ENCODE measurements at places on chromosomes 5 and 9. TPM values are rescaled to one million over a fixed set of nuclear protein-coding genes. Genes with fewer than 3 reads are reported as not detected.

RASA1 gene
- 18.4 TPM for total RNA-seq

EQTN gene
- total RNA-seq = not detected

FAM169A gene
- 1.5 TPM for total RNA-seq

FCHSD1 gene
- 5.8 TPM for total RNA-seq

GABRP gene
- total RNA-seq = 6.4 TPM

NADK2 gene
- 13.6 TPM for total RNA-seq

ANKRD33B gene
- 0.68 TPM for total RNA-seq

PCDHGB6 gene
- total RNA-seq = 3.0 TPM

OR13D1 gene
- not detected for total RNA-seq

ADGRD2 gene
- 0.08 TPM for total RNA-seq

BNC2 gene
- total RNA-seq = 3.7 TPM

ANKRD31 gene
- total RNA-seq = 0.32 TPM

C9 gene
- total RNA-seq = not detected

SKP2 gene
- 27.4 TPM for total RNA-seq

PCDHGA10 gene
- 5.3 TPM for total RNA-seq

TBC1D13 gene
- 15.5 TPM for total RNA-seq

IDNK gene
- 4.8 TPM for total RNA-seq

ANKDD1B gene
- total RNA-seq = 0.28 TPM

PDE8B gene
- 0.12 TPM for total RNA-seq

ZNF354C gene
- total RNA-seq = 1.2 TPM

CARTPT gene
- not detected for total RNA-seq

C9orf153 gene
- 0.12 TPM for total RNA-seq

SLC34A1 gene
- 0.60 TPM for total RNA-seq

FOXD4L3 gene
- not detected for total RNA-seq

BAAT gene
- total RNA-seq = 0.08 TPM

FAT2 gene
- total RNA-seq = 82.5 TPM

TAF11L10 gene
- total RNA-seq = not detected

CTXN3 gene
- 0.24 TPM for total RNA-seq

CCDC192 gene
- total RNA-seq = not detected

ADAMTS6 gene
- 1.2 TPM for total RNA-seq

TMEM171 gene
- total RNA-seq = 6.3 TPM

IL33 gene
- 30.9 TPM for total RNA-seq

SLC36A2 gene
- not detected for total RNA-seq

FAM153A gene
- total RNA-seq = 3.1 TPM
